ENCODE measurements at places on chromosomes 1 and 21.
A peak's percentile ranks its signal among the peaks of the same experiment; 100 is the strongest.

DNA sequence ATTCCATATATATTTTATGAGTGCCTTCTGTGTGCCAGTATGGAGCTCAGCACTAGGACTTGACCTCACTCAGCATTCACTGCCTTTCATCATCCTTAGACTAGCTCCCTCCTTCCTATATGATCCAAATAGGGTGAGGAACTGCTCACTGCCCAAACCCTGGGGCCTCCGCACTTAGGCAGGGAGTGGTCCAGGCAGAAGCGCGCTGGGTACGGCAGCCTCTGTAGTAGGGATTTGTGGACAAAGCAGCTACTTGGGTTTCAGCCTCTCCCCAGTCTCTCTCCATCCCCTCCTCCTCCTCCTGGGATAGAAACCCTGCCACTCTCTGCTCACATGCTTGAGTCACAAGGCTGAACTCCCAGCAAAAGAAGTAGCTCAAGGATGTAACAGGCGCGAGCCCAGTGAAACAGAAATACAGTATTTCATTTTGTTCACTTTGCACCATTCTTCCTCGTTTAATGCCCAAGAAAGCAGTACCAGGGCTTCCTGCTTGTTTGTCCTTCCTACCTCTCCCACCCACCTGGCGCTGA is 32.9 kb downstream of the PLEKHA6 start:
- no peak for DNase-seq

- DNase-seq: no peak
Observed at GRCh38 chr1:115331558-115332331, 6.3 kb downstream of the NGF start.

- DNase-seq: no peak
Observed at GRCh38 chr1:185857442-185857841, 123.3 kb downstream of the HMCN1 start.

DNA sequence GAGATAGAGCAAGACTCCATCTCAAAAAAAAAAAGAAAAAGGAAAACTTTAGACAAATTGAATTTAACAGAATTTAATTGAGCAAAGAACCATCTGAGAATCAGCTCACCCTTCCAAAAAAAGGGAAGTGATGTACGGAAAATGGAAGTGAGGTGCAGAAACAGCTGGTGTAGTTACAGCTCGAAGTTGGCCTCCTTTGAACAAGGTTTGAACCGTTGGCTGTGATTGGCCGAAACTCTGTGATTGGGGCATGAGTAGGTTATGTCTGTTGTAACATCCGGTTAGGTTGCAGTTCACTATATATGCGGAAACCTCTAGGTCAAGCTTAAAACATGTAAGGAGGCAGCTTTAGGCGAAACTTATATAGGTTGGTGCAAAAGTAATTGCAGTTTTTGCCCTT is 97.9 kb upstream of the KIF26B start:
- DNase-seq: no peak

DNA sequence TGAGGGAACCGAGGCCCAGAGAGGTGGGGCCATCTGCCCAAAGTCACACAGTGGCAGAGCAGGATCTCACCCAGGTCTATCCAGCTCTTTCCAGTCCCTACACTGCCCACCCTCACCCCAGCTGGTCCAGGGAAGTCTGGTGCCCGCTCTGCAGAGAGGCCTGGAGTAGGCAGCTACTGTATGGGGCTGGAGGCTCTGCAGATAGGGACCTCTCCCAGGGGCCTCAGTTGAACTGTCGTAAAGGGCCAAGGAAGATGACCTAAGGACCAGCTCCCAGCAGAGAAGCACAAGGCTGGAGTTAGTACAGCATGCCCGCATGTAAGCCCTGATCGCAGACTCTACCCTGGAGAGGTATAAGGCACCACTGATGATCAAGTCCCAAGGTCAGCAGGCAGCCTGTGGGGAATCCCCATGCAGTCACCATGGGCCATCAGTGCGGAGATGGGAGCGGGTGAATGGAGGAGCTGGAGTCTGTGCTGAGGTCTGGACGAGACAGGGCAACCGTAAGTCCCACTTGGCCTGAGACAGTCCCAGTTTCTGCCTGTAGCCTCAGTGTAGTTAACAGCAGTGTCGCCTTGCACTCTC is 320.2 kb downstream of the MATN1 start:
- no peak for DNase-seq

DNA sequence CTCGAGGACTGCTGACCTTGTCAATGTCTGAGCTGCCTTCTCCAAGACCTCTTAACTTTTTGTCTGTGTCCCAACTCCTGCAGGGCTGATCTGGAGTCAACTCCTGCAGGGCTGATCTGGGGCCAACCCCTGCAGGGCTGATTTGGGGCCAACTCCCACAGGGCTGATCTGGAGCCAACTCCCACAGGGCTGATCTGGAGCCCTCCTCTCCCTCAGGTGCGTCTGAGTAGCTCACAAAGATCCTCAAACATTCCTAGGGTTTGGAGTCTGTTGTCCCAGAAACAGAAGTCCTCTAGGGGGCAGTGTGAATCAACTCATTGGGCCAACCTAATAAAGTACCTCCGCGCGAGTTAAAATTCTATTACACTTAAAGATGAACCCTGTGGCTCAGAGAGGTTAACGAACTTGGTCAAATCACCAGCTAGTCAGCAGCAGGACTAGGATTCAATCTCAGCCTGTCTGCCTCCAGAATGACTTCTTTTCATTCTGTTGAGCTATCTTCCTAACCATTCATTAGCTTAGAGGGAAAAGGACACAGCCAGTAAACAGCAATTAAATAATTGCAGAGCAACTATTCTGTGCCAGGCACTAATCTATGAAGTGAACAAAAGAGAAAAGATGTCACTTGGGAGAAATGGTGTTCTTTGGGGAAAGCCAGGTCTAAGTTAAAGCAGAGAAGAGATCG is 17.2 kb upstream of the RLF start:
- peak; percentile 59 for DNase-seq

GRCh38 chr1:241638099-241638682 is 2.0 kb downstream of the CHML start:
- DNase-seq: no peak

DNA sequence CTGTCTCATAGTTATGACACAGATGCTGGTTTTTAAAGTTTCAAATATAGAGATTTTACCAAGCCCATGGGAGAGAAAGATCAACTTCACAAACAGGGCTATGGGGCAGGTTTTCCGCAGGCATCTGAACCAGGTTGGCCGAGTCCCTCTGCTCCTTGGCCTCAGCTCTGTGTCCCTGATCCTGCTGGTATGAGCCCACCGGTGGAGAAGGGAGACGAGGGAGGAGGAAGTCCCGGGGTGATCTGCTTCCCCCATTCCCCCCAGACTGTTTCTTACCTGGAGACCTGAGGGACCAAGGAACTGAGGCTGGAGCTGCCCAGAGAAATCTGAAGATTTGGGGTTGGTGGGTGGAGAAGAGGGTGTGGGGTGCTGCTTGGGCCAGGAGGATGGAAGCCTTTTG is 28.9 kb upstream of the BTG2 start:
- no peak for DNase-seq

GRCh38 chr1:87337606-87338005 is 8.9 kb downstream of the LMO4 start:
- no peak for DNase-seq

DNA sequence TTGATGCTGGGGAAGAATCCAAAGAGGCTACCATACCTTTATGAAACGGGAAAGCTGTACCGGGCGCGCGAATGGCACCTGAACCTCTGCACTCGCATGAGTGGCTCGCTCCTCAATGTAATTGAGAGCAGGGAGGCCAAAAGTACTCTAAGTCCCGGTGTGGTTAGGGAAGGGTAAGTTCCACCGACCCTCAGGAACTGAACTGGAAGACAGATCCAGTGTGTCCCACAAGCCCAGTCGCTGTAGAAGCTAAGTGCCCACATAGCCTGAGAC is 1.0 kb downstream of the GATAD2B start:
- no peak for DNase-seq

- peak; percentile 65 for DNase-seq
Observed at GRCh38 chr1:28663871-28664470, 4.6 kb upstream of the GMEB1 start.

DNA sequence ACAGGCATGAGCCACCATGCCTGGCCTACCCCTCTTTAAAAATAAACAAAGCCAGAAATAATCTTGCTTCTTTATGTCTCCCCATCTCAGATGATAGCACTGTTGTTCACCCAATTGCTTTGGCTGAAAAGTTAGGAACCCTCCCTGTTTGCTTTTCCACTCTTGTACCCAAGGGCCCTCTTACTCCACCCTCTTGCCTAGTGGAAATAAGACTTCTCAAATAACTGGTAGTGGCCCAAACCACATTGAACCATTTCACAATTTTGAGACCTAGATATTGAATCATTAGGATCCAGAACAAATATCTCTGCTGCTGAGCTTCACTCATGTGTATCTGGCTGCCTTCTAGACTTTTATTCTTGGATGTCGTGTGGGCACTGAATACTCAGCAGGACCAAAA is 37.7 kb downstream of the RNF220 start:
- no peak for DNase-seq

DNA sequence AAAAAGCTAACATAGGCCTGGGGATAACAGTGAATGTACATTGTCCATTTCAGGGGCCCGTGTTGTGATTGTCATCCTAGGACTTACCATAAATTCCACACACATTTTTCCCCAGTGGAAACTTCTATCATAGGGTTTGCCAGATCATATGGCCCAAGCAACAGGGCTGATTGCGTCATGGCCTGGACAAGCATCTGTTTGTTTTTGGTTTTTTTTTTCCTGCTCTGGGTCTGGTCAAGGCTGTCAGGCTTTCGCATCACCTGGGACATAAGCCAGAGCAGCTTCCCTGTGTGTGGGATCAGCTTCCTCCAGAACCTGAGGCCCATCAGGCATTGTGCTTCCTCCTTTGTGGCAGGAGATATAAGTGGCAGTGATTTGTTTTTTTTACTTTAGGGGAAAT is 598.5 kb upstream of the USP24 start:
- no peak for DNase-seq

DNA sequence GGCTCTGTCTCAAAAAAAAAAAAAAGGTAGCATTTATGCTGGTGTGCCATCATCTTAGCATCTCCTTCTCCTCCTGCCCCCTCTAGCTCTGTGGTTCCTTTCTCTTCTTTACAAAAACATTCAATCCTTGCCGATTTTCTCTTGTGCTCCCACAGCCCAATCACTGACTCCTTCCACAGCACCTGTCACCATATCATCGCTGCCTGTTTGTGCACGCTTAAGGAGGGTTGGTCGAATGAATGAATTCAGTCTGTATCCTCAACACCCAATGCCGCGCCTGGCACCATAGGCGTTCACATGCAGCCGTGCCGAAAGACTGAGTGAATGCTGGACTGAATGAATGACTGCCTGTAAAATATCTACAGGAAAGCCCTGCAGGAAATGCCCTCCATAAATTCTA is 7.9 kb downstream of the RNU5D-1 start:
- DNase-seq: no peak

- DNase-seq: no peak
Observed at GRCh38 chr1:230715510-230715909, 1.6 kb upstream of the AGT start.

GRCh38 chr1:6960291-6960811 is 175.1 kb downstream of the CAMTA1 start:
- DNase-seq: no peak

- no peak for DNase-seq
Observed at GRCh38 chr1:6360517-6361070, 33.0 kb downstream of the ACOT7 start.

DNA sequence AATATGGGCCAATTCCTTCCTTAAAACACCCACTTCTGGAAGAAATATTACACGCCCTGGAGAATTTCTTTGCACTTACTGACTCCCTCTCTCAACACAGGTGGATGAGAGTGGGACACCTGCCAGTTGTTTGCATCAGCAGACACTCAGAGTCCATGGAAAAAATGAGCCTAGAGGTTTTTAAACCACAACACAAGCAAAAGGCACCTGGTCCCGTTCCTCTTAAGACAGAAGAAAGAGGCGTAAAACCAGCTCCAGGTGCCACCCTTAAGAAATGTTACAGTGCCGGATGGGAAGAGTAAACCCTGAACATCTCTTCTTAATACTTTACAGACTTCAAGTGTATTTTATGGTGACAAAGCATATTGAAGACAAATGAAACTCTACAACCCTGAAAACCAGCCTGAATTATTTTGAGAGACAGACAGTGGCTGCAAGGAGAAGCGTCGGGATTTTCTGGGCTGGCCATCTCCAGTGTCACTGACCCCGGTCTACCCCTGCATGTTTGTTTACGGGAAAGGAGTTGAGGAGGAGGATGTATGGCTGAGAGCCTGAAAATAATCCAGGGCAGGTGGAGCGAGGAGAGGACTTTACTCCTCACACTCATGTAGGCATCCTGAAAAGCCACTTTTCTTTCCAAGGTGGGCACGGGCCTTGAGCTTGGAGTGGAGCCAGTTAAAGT is 7.8 kb upstream of the RIPK4 start:
- no peak for DNase-seq

GRCh38 chr1:233364695-233365539 is 37.4 kb downstream of the MAP3K21 start:
- peak; percentile 39 for DNase-seq

DNA sequence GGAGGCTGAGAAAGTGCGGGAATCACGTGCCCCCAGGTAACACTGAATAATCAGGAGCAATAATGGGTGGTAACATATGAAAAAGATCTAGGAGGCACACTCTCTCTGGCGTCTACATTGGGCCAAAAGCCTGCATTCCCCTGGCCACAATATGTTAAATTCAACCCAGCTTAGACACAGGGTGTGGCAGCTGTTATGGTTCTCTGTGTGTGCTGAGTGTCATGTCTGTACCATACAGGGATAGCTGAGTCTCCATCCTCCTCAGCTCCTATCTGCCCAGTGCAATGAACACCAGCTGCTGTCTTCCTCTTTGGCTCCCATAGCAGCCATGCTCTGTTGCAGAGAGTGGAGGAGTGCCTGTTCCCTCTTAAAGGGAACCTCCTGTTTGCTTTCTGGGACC is 14.3 kb downstream of the S100A11 start:
- DNase-seq: no peak

- no peak for DNase-seq
Observed at GRCh38 chr1:106266786-106267185, 789.7 kb upstream of the PRMT6 start.

DNA sequence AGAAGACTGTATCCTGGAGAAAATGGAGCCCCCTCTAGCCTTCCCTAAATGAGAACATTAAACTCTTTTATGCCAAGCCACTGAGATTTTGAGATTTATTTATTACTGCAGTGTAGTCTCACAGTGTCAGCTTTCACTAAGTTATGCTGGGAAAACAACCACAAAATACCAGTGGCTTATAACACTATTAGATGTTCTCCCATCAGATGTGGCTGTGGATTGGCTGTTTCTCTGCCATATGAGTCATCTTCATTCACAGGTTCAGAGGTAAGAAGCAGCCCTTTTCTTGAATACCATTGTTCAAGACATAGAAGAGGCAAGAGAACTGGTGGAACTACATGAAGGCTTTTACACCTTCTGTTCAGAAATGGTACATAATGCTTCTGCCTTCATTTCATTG is 32.1 kb upstream of the ST6GALNAC5 start:
- no peak for DNase-seq

GRCh38 chr1:174800876-174801275 is 198.9 kb upstream of the CACYBP start:
- DNase-seq: no peak

Data from NCI-H446 (cell line).